T follicular helper cell (primary cell): ENCODE measurements at places on chromosomes 4 and X.

DNA sequence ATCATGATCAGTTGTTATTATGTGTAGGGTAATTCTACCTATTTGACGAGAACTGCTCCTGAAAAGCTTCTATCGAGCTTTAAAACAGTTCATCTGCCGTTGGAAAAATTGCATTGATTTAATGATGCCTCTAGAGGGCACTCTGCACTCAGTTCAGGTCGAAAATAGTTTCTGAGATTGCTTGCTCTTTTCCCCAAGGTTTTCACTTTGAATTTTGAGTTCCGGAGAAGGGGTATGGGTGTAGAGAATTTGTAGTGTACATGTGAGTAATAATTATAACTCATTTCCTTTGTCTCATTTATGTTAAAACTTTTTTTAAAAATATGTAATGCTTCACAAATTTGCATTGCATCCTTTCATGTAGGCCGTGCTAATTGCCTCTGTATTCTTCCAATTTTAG lies 28.4 kb upstream of the TNIP3 start:
- no peak for DNase-seq

- no peak for DNase-seq
Observed at GRCh38 chrX:103356858-103357257, 552 bp downstream of the TCEAL9 start.

- no peak for DNase-seq
Observed at GRCh38 chr4:169269916-169270809, 593 bp downstream of the SH3RF1 start.

DNA sequence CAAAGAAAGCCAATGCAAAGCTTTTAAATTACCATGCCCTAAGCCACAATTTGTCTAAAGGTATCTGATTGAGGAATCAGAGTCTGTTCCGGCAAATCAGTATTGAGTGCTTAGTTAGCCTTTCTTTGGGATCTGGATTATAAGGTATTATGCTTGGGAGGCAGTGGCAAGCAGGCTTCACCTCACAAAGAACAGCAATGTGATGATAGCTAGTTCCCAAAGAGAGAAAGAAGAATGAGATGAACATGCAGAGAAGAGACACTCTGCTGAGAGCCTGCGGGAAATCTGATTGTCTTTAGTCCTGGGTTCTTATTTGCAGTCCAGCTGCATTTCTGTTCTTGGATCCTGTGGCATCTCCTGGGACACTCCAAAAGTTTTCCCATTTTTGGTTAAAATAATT lies 35.2 kb downstream of the WDFY3 start:
- no peak for DNase-seq

DNA sequence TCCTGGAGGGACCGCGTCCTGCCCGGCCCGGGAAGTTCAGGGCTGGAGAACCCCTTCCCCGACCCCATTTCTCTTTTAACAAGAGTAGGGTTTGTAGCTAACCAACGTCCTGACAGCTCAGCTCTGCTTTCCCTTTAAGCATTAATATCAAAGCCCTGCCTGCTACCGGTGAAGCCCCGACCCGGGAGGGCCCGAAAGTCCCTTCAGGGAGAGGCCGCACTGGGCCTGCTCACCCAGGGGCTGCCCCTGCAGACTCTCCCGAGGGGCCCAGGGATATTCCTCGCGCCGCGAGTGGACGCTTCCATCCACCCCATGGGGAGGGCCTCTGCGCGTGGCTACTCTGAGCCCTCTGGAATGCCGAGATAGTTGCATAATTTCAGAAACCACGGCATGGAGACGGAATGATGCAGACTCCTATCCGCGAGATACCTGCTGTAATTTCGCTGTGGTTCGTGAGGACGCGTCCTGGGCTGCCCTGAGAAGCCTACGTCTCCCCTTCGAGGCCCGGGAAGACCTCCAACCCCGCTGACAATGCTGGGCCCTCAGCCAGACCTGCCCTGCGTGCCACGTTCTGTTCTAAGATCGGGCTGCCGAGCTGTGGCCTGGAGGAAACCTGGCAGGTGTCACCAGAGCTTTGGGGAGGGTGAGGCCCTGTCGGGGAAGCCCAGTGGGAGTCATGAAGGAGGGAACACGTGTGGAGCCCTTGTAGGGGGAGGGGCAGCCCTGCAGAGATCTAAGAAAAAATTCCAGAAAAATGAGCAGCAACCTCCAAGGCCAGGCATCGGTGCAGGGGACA lies 999 bp upstream of the CTBP1 start:
- no peak for DNase-seq

- DNase-seq = no peak
Observed at GRCh38 chr4:132593717-132594400, 555.2 kb upstream of the PCDH10 start.

GRCh38 chr4:151472711-151473110 lies 63.7 kb downstream of the FHIP1A start:
- DNase-seq = no peak

GRCh38 chr4:1166509-1167243 lies 5.7 kb downstream of the SPON2 start:
- DNase-seq = no peak
